ENCODE measurements at places on chromosomes 5 and 9.

DNA sequence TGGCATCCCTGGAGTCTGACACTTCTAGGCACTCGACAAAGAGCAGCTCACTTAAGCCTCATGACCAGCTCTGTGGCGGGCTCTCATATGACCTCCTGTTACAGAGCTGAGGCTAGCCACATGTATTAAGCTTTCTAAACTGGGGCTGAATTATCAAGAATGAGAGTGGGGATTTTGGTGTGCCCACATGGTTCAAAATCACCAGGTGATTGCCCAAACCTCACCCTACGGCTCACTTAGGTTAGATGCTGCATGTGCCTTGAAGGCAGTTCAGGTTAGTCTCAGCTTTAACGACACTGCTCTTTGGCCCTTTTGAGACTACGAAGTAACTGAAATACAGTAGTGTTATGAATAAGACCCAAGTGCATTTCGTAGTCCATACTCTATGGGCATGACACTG is 39.4 kb upstream of the SMIM32 start:
- DNase-seq, result no peak

DNA sequence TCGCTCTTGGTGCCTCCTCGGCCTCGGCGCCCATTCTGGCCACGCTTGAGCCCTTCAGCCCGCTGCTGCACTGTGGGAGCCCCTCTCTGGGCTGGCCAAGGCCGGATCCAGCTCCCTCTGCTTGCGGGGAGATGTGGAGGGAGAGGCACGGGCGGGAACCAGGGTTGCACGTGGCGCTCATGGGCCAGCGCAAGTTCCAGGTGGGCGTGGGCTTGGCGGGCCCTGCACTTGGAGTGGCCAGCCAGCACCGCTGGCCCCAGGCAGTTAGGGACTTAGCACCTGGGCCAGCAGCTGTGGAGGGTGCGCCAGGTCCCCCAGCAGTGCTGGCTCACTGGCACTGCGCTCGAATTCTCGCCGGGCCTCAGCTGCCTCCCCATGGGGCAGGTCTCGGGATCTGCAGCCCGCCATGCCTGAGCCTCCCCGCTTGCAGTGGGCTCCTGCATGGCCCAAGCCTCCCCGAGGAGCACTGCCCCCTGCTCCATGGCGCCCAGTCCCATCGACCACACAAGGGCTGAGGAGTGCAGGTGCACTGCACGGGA is 106.4 kb downstream of the SMC2 start:
- no peak for DNase-seq

GRCh38 chr9:132631685-132632084 is 38.1 kb downstream of the DDX31 start:
- DNase-seq, result no peak

DNA sequence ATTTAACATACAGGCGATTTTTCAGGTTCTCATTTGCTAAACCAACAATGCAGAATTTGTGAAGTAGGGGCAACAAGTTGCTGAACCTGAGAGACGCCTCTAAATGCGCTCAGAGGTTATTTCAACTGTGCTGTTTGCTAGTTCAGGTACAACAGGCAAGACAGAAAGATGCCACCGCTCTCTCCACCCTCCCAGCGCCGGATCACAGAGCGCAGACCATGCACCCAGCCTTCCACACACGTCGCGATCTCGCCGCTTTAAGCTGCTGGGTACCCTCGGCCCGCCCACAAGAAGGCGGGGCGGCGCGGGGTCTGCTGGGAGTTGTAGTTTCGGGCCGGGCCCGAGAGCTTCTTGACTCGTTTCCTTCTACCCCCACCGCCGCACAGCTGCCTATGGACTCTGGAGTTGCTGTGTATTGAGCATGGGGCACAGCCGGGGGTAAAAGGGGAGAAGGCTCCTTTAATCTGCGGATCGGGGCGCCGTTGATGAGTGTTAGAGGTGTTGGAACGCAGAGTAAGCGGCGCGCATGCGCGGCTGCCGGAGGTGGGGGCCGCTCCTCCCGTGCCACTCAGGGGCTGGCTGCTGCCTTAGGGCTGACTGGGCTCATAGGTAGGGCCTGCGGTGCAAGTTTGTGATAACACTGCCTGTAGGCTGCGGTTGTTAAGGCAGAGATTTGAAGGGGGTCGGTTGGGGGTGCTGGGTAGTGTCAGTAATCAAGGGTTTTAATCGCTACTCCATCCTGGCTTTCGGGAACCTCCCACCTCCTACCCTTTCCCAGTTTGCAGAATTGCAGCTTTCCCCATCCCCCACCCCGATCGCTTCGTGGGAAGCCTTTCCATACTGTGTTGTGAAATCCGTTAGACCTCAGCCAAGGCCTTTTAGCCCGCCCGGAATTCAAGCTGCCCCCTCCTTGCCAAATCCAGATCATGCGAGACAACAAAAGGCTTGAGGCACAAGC is 40.3 kb upstream of the ABCA1 start:
- DNase-seq, result peak; percentile 89

DNA sequence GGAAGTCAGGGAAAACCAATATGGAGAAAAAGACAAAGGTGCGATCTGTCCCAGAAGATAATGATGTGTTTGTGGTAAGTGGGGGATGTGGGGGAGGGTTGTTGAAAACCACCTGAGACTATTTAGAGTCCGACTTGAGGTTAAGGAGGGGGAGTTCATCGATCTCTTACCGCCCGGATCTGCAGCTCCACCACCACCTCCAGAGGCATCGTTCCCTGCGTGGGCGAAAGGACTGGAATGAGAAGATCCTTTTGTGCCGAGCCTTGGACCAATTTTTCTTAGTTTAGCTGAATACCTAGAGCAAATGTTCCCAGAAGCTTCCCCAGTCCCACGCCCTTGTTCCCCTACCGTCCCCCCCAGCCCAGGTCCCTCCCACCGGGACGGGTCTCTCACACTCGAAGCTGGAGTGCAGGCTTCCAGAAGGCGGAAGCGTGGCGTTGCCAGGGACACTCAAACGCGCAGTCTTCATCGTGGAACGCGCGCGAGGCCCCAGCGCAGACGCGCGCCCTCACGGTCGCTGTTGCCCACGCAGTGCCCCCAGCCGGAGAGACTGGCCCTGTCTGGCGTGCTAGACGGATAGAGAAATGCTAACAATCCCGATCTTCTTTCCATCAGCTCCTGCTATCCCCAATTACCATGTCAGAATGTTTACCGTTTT is at the start of gene SPATA6L:
Gene SPATA6L, minus strand, starts transcription at position 439 of the 658 bp plus-strand sequence. Its CDS starts 230 bp downstream, at position 209.
- peak; percentile 49 for DNase-seq

GRCh38 chr9:108867116-108867515 is 5.0 kb downstream of the ACTL7A start:
- DNase-seq, result no peak

DNA sequence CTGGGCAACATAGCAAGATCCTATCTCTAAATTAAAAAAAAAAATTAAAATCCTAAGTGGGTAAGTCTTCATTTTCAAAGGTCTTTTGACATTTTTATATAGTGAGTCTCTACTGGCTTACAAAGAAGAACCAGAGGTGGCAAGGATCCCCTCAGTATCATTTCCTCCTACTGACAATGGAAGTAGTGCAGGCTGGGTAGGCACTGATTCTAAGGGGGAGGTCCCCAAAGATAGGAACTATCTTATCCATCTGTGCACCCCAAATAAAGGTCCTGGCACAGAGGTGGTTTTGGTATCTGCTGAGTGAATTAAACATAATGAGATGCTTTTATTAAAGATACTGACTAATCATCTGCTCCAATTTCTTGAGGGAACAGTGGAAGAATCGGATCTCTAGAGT is 4.2 kb downstream of the FAM193B start:
- DNase-seq, result no peak

DNA sequence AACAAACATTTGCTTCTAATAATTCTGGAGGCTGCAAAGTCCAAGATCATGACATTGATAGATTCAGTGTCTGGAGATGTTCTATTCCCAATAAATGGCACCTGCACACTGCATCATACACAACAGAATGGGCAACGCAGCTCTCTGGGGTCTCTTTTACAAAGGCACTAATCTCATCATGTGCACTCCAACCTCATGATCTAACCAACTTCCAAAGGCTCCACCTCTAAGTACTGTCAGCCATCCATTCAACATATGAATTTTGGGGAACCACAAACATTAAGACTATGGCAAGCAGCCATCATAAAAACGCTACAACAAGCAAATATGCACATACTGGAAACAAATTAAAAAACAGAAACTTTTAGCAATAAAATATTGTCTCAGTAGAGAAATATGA is 121.1 kb downstream of the CYLC2 start:
- DNase-seq, result no peak

GRCh38 chr5:114726131-114726530 is 364.3 kb downstream of the KCNN2 start:
- DNase-seq, result no peak

DNA sequence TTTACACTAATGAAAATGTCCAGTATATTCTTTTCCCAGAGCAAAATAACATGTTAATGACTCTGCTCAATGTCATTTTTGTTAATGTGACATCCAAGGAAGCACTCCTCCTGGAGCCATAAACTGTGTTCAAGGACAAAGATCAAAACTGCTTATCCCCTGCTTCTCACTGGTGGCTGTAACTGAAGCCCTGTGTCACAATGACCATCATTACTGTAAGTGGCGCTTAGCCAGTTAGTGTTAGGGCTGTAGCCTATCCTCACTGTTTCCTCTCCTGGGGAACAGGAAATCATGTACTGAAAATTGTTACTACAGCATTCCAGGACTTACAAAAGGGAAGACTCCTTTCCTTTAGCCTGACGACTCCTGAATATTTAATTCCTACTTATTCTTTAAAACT is 71.7 kb upstream of the COX7C start:
- no peak for DNase-seq

DNA sequence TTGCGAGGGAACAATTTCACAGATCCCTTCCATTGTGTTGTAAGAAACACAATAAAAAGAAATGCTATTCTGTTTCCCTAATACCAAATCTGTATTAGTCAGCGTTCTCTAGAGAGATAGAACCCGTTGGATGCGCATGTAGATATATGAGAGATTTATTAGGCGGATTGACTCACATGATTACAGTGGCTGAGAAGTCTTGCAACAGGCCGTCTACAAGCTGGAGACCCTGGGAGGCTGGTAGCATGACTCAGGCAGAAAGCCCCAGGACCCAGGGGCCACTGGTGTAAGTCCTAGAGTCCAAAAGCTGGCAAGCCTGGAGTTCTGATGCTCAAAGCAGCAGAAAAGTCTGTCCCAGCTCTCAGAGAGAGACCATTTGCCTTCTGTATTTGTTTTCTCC is 18.4 kb upstream of the IL17B start:
- DNase-seq, result no peak

GRCh38 chr5:39115644-39116343 is 41.6 kb upstream of the RICTOR start:
- no peak for DNase-seq

DNA sequence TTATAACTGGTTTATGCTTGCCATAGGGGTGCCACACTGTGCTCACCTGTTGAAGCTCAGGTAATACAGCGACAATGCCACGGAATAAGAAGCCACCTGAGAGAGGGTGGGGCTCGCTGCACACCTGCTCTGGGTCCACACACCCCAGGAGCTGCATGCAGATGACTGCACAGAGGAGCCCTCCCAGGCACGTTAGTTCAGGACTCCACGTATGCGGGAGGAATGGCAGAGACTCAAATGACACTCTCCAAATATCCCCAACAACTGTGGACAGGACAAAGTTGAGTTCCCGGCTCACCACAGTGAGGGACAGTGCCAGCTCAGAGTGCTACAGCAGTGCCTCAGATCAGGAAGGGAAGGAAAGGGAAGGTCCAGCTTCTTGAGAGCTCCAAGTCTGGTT is 5.8 kb upstream of the FCN1 start:
- DNase-seq, result no peak

DNA sequence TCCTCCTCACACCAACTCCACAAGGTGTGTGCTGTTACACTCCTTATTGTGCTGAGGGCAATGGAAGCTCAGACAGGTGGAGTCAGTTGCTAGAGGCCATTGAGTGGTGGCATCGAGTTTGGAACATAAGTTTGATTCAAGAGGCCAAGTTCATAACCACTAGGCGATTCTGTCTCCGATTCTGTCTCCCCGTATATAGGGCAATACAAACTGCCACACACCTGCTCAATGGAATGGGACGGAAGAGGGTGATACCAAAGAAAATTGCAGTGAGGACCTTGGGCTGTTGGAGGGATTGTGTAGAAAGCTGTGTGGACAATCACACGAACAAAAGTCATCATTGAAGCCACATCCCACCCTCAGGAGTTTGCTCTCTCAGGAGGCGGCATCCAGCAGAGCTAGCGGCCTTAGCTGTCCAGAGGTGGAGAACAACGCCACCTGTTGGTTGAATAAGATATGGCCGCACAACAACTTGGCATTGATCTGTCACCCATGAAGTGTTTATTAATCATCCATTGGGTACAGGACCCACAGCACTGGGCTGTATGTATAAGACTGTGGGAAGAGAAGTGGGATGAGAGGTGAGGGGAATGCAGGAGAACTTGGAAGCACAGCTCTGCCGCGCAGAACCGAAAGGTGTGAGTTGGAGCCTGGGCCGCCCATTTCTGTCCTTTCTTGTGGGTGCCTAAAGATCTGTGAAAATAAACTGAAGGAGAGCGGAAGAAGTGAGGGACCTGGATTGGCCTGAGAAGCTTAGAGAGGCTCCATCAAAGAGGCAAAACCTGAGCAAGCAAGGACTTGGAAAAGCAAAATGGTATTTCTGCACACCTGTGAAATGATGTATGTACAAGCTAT is 16.1 kb upstream of the NEUROG1 start:
- peak; percentile 39 for DNase-seq

DNA sequence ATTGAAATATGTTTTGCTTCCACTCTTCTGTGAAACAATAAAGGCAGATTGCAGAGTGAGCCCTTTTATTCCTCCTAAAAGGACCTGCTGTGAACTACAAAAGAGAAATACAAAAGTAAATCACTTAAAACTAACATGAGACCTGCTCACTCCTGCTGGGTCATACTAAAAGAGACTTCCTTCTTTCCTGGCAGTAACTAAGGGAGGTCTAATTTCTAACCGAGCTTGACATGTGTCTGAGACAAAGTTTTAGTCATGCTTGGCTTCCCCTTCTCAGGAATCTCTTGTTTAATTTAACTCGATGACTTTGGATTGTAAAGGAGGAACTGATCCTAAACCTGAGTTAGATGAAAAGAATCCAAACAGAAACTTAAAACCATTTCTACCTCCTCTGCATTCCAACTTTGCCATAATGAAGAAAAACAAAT is 86.4 kb upstream of the CDH6 start:
- DNase-seq, result no peak

GRCh38 chr5:150172556-150172955 is 6.0 kb downstream of the CDX1 start:
- DNase-seq, result no peak

DNA sequence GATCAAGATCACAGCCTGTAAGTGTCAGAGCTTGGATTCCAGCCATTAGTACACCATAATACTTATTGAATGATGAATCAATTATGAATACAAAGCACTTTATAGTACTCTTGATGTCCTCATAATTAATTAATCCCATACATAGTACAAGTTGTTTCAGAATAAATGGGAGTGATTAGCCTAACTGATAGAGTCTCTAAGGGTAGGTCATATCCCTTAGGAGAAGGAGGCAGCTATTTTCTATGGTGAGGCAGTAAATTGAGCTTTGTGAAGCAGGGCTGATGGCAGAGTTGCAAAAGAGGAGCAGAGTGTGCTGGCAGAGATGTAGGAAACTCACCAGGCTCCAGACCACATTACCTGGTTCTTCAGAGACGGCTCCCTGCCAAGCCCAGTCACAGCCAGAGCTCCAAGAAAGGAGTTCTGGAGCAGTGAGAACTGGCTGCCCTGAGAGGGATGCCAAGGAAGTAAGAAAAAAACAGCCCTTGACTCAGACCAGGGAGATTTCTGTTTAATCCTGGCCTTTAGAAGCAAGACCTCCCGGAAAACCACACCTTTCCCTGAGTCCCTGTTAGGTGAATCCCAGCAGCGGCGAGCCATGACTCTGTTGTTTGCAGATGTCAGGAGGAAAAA is 112.9 kb downstream of the SH3TC2 start:
- DNase-seq, result peak; percentile 10

All from anterior cingulate cortex (tissue), 58 donors.